Heart right ventricle (tissue), 16 donors: ENCODE measurements at places on chromosomes 16 and 17. TPM values are rescaled to one million over a fixed set of nuclear protein-coding genes. Genes with fewer than 3 reads are reported as not detected.

Gene G6PC1
- not detected for total RNA-seq

Gene EPN3
- total RNA-seq = 21.5 TPM

Gene PDILT
- not detected for total RNA-seq

Gene PMFBP1
- total RNA-seq = not detected

Gene ANKRD40CL
- total RNA-seq = not detected

Gene SHBG
- 0.33 TPM for total RNA-seq

Gene SMTNL2
- total RNA-seq = 11.6 TPM

Gene CTCF
- total RNA-seq = 22.9 TPM

Gene USP43
- not detected for total RNA-seq

Gene ADORA2B
- total RNA-seq = 0.80 TPM

Gene TERB1
- total RNA-seq = not detected

Gene PPY
- total RNA-seq = not detected

Gene NAGS
- total RNA-seq = 0.49 TPM

Gene KRT32
- 0.21 TPM for total RNA-seq

Gene RBFOX1
- 52.9 TPM for total RNA-seq

Gene TERF2IP
- 62.3 TPM for total RNA-seq
